ENCODE measurements at places on chromosomes 1 and 21. TPM values are rescaled to one million over a fixed set of nuclear protein-coding genes. Genes with fewer than 3 reads are reported as not detected.

TRABD2B gene
- total RNA-seq: 3.7 TPM

AVPR1B gene
- not detected for total RNA-seq

PLA2G4A gene
- total RNA-seq: 13.3 TPM

DEPDC1 gene
- 1.5 TPM for total RNA-seq

URB2 gene
- 9.3 TPM for total RNA-seq

KAZN gene
- total RNA-seq: 12.2 TPM

S100A7 gene
- not detected for total RNA-seq

KRTAP10-5 gene
- not detected for total RNA-seq

PYHIN1 gene
- total RNA-seq: 2.6 TPM

ITLN2 gene
- not detected for total RNA-seq

NTMT2 gene
- total RNA-seq: not detected

RGL1 gene
- total RNA-seq: 26.8 TPM

PPIAL4G gene
- 0.15 TPM for total RNA-seq

SRGAP2 gene
- 36.1 TPM for total RNA-seq

FALEC gene
- 2.2 TPM for total RNA-seq

APH1A gene
- 86.9 TPM for total RNA-seq

AGMAT gene
- total RNA-seq: 0.33 TPM

LRRC7 gene
- not detected for total RNA-seq

TNFRSF18 gene
- 5.9 TPM for total RNA-seq

RASSF5 gene
- 17.0 TPM for total RNA-seq

OLFM3 gene
- not detected for total RNA-seq

CLIC4 gene
- 162 TPM for total RNA-seq

PDE9A gene
- total RNA-seq: 14.7 TPM

TSSK3 gene
- total RNA-seq: 3.4 TPM

ATP1B1 gene
- total RNA-seq: 21.8 TPM

AMY2B gene
- 47.2 TPM for total RNA-seq

Data from breast epithelium (tissue), 4 donors.